SW 1271 (cell line): ENCODE measurements at places on chromosomes 1 and 21.

DNA sequence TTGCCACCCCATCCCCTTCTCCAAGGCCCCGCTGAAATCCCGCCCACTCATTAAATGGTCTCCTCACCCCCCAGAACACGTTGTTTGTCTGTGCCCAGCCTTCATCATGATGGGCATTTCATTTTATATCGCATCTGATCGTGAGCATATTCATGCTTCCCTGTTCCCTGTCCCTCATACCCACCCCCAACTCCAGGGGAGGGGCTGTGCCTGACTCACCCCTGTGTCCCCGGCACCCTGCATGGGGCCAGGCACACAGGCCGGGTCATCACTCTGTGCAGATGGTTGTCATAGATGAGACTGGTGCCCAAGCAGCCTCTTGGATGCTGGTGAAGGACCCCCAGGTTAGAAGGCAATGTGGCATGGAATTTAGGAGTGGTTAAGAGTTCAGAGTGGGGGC lies 11.0 kb downstream of the CAMK2N1 start:
- no peak for DNase-seq

- no peak for DNase-seq
Observed at GRCh38 chr1:229094476-229095311, 176.2 kb upstream of the RAB4A start.

DNA sequence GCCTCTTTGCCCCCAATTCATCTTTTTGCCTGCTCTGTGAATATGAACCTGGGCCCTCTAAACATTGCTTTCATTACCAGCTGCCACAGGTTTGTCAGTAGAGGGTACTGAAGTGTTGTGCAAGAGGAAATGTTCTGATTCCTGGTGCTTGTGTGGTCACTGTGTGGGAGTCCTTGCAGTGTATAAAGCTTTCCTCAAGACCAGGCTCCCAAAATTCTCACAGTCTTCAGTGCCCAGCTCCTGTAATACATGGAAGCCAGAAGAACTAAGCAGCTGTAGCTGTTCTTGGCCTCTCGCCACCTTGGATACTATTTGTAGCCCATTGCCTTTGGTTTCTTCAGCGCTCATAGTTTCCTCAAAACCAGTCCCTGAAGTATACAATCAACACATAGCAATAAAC lies 1046.2 kb downstream of the BRINP3 start:
- no peak for DNase-seq

- DNase-seq: no peak
Observed at GRCh38 chr1:93177991-93178390, 2.2 kb downstream of the TMED5 start.

DNA sequence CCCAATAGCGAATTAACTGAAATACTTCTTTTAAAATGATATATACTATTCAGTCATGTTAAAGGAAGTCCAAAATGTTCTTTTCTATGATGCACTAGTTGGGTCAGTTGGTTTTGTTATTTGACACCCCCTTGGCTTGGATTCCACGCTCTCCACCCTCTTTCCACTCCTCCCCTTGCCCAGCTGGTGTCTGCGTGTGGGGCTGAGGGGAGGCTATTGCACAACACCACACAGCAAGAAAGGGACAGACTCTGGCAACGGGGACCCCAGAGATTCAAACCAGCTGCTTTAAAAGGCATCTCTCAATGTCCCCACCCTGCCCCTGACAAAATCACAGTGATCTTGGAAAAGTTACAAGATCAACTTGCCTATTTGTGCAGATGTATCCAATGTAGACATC lies 394.3 kb downstream of the TGFB2 start:
- DNase-seq: no peak

DNA sequence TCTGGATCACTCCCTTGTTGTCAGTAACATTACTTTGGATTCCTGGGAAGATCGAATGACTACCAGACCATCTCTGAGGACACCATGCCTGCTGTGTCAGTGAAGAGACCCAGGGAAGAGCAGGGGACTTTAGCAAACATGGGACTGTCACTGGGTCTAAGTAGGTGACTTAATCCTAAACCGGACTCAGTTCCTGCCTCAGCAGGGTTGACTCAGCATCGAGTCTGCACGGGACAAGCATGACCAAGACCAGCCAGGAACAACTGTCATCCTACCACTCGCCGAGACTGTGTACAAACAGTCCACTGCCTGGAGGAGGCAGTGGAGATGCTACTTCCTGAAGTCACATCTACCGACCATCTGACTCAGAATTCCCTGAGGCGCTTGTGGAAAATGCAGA lies 53.2 kb upstream of the RAB4A start:
- no peak for DNase-seq

- no peak for DNase-seq
Observed at GRCh38 chr1:1926886-1927660, 8.0 kb upstream of the TMEM52 start.

- no peak for DNase-seq
Observed at GRCh38 chr1:170407138-170407537, 124.8 kb upstream of the GORAB start.

DNA sequence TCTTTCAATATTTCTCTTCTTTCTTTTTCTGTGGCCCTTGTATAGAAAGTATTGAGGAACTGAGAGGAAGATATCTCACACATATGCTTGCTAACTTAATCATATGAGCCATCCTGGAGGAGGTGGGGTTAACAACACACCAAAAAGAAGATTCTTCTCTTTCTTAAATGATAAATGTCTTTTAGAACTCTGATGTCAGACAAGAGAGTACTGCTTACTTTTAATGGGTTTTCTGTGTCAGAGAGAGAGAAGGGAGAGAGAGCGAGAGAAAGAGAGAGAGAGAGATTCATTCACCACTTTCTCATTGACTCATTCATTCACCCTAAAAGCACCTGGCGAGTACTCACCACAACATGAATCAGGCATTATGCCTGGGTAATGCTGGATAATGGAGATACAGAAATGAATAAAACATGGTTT lies 250.3 kb upstream of the SGIP1 start:
- DNase-seq: no peak

DNA sequence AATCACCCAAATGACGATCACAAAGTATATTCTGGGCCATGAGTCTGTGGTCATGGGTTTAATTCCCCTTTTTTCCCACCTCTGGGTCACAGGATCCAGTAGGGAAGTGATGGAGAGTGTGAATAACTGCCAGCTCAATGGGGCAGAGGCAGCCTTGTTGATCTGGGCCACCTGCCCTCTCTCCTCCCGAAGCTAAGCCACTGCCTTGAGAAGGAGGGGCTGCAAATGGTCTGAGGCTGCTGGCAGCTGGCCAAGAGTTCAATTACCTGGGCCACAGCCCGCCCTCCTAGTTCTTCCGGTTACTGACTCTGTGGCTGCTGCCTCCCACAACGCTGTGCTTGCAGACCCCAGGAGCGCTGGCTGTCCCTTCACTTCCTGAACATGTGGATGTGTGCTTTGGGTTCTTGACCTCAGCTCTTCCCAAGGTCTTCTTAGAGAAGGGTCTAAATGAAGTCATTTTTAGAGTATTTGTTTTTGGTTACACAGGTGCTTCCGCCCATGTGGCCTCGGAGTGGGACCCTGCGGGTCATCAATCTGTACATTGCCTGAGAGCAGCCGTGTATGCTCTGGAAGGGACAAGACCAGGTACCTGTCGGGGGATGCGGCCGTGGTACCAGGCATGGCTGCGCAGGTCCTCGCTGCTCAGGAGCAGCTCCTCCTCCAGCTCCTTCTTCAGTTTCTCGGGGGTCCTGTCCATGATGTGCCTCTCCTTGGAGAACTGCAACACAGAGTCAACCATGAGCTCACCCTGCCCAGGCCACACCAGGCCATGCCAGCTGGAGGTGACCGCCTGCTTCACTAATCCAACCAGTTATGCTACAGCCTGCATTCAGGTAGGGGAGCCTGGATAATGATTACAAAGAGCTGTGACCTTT lies 89.7 kb downstream of the BCAR3 start:
- no peak for DNase-seq

GRCh38 chr1:112054510-112054909 lies 65.0 kb upstream of the KCND3 start:
- no peak for DNase-seq

- DNase-seq: no peak
Observed at GRCh38 chr1:181206513-181206912, 118.0 kb downstream of the IER5 start.

DNA sequence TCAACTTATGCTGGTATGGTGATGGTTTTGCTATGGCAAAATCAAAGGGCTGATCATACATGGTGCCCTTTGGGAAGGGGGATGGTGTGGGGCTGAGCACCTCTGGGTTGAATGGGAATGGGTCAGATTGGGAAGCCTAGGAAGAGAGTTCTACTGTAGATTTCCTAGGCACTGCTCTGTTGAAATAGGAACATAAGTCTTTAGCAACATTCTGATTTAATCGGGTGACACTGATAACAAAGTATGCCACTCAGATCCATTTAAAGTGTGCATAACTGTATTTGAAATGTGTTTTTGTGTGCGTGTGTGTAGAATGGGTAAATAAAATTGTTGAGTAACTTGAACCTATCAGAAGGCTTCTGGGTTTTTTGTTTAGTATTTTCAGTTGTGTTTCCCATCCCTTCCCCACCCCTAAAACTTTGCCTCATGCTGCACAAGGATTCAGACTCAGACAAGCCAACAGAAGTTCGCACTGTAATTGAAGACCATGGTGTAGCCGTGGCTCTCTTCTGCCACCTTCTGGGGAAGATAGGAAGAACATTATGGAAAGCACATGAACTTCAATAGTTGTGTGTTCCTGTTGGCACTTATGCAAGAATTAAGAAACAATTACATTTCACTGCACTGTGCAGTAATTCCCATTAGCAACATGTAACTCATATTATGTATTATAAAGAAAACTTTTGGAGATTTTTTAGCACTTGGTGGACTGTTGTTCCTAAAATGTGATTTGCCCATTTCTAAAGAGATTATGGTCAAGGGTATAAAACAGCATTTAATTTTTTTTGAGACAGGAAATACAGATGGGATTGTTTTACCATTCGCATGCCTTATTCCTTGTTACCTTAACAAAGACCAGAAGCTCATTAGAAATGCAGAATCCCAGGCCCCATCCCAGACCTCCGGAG lies 10.9 kb upstream of the C4BPB start:
- peak; percentile 49 for DNase-seq

GRCh38 chr1:228463559-228464455 lies 23.4 kb upstream of the RNF187 start:
- DNase-seq: no peak

- DNase-seq: no peak
Observed at GRCh38 chr21:45178070-45178608, 103.8 kb downstream of the ADARB1 start.

GRCh38 chr1:201766131-201766866 lies 62.7 kb upstream of the IPO9 start:
- no peak for DNase-seq

- no peak for DNase-seq
Observed at GRCh38 chr1:23344987-23345472, 946 bp upstream of the HNRNPR start.

DNA sequence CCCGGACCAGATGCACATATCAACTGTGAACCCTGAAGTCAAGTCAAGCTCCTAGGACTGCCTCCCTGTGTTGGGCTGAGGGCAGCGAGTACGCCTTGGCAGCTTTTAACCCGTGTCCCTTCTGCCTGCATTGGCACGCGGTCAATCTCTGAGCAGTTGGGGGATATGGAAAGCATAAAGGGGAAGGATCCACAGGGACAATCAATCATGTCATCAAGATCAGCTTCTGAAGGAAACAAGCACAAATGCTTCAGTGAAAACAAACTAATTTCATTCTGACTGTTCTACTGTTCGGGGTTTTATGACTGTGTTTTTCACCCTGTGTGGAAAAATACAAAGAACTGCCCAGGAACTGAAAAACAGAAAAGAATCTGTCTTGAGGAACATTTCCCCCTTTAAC lies 106.2 kb downstream of the RUNX1 start:
- no peak for DNase-seq

DNA sequence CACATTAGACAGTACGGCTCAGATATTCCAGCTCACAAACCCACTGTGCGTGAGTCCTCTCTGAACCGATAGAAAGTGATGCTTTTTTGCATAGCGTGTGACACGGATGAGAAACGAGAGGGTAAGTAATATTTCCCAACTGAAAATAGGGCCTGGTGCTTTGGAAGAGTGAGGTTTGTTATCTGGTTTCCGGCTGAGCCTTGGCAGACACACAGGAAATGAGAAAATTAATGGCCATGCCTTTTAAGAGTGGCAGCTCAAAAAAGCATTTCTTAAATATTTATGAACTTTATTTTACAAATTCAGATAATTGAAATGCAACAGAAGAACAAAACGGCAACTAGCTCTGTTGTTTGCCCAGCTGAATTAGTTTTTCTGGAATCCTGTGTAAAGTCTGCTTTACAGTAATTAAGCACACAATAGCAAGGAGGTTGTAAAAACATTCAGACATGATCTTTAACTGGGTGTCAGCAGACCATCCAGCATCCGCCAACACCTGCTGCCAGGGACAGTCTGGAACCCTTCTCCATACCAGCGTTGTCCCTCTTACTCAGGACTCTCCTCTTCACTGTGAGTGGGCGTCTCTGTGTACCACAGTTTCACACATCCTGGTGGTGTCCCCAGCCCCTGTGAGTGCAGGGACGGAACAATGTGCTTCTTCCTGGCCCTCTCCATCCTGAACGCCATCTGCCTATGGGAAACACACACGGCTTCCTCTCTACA lies 155.4 kb downstream of the PGBD5 start:
- DNase-seq: no peak

DNA sequence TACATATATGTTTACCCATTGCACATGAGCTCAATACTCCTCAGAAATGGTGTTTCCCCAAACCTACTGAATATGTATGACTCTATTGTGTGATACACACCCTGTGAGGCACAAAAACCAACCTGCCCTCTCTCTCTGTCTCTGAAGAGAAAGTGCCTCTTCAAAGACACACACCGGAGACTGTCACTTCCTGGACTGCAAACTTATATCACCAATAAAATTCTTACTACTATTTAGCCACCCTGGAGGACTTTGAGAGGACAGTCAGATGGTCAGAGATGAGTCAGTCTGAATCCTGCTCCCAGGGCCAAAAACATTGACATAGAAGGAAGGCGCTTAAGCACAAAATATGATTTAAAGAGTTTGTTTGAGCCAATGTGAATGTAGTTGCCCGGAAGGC lies 110.4 kb downstream of the PPIAL4G start:
- DNase-seq: no peak

- DNase-seq: no peak
Observed at GRCh38 chr1:77446841-77447555, 165.2 kb downstream of the AK5 start.

DNA sequence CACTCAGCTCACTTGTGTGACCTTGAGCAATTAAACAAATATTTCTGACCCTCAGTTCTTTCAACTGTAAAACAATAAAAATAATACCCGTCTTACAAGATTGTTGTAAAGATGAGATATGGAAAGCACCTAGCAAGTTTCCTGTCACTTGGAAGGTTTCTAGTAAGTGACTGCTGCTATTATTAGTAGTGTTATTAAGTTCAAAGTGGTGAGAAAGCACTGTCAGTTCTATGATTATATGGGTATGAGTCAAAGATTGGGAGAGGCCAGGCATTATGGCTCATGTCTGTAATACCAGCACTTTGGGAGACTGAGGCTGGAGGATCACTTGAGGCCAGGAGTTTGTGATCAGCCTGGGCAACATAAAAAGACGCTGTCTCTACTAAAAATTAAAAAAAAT lies 145.4 kb downstream of the C1orf21 start:
- DNase-seq: no peak
